ENCODE measurements at places on chromosomes 6 and 20. TPM values are rescaled to one million over a fixed set of nuclear protein-coding genes. Genes with fewer than 3 reads are reported as not detected.

PREP gene
- 25.7 TPM for polyA plus RNA-seq

C6orf15 gene
- not detected for polyA plus RNA-seq

CRISP3 gene
- not detected for polyA plus RNA-seq

UNC5CL gene
- polyA plus RNA-seq = not detected

LRRC73 gene
- polyA plus RNA-seq = 0.31 TPM

RBBP8NL gene
- not detected for polyA plus RNA-seq

POLR1C gene
- 46.1 TPM for polyA plus RNA-seq

RHAG gene
- not detected for polyA plus RNA-seq

EIF6 gene
- polyA plus RNA-seq = 215 TPM

MUC21 gene
- polyA plus RNA-seq = not detected

DNA sequence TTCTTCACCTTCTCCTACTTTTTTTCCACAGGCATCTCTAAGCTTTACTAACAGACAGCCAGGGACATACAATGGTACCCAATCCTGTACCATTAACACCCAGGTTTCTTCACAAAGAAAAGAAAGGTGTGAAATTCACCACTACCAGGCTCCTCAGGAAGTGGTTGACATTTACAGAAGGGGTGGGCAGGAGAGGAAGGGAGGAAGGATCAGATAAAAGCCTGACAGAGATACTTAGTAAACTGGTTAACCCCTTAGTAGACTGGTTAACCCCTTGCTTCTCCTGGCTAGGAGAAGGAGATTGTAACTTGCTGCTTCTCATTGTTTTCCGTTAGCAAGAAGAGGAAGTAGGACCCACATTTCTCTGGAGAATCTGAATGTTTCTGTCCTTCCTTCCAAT is 7.2 kb downstream of the SAMD3 start:
- no peak overlapping the region for H3K4me3 ChIP-seq
- no peaks in the 10 kb centered on the region for H3K27me3 ChIP-seq
- H3K4me1 ChIP-seq = no peaks in the 10 kb centered on the region
- H3K27ac ChIP-seq = no peak overlapping the region
- H3K36me3 ChIP-seq = no peaks in the 10 kb centered on the region
- DNase-seq = no peak

DNA sequence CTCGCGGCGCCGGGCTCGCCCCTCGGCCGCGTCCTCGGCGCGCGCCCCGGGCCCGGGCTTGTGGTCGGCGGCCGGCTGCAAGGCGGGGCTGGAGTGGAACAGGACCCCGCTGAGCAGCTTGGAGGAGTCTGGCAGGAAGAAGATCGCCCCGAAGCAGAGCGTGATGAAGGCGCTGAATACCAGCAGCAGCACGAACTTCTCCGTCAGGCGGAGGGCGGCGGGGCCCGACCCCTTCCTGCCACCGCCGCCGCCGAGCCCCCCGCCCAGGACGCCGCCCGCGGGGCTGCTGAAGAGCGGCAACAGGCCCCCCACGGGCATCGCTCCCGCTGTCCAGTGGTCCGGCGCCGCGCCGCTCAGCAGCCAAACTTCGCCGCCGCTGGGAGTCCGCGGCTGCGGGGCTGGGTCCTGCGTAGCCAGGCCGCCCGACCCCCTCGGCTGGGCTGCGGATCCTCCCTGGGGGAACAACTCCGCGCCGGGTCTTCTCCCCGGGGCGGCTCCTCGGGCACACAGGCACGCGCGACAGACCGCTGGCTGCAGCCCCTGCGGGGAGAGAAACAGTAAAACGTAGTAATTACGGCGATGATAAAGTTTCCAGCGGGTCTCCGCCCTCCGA is 707 bp downstream of the MAN1A1 start:
- peak; percentile 29 for DNase-seq
- H3K36me3 ChIP-seq = no peaks in the 10 kb centered on the region
- H3K27me3 ChIP-seq = no peaks in the 10 kb centered on the region
- H3K27ac ChIP-seq = peak overlapping the region; percentile 49

GRCh38 chr6:89385156-89385667 is 26.9 kb downstream of the RRAGD start:
- H3K4me1 ChIP-seq = no peaks in the 10 kb centered on the region
- no peak for DNase-seq
- no peaks in the 10 kb centered on the region for H3K36me3 ChIP-seq
- no peak overlapping the region for H3K4me3 ChIP-seq
- peaks cover 2% of the 10 kb centered on the region for H3K27me3 ChIP-seq

- peaks cover 11% of the 10 kb centered on the region for H3K4me1 ChIP-seq
- H3K4me3 ChIP-seq = no peak overlapping the region
- no peak overlapping the region for H3K27ac ChIP-seq
- DNase-seq = no peak
- peaks cover 49% of the 10 kb centered on the region for H3K36me3 ChIP-seq
Observed at GRCh38 chr20:62896526-62896925, 29.8 kb downstream of the DIDO1 start.

GRCh38 chr6:83193747-83194566 is 800 bp downstream of the RWDD2A start:
- H3K4me1 ChIP-seq = peaks cover 17% of the 10 kb centered on the region
- peaks cover 16% of the 10 kb centered on the region for H3K36me3 ChIP-seq
- H3K27ac ChIP-seq = peak overlapping the region; percentile 57
- no peaks in the 10 kb centered on the region for H3K27me3 ChIP-seq
- peak overlapping the region; percentile 91 for H3K4me3 ChIP-seq

- H3K27ac ChIP-seq = no peak overlapping the region
- no peaks in the 10 kb centered on the region for H3K36me3 ChIP-seq
- no peaks in the 10 kb centered on the region for H3K27me3 ChIP-seq
- DNase-seq = no peak
Observed at GRCh38 chr20:53212018-53212417, 239.9 kb downstream of the TSHZ2 start.

- H3K36me3 ChIP-seq = no peaks in the 10 kb centered on the region
- no peaks in the 10 kb centered on the region for H3K27me3 ChIP-seq
- DNase-seq = no peak
Observed at GRCh38 chr6:156948277-156948676, 171.1 kb downstream of the ARID1B start.

DNA sequence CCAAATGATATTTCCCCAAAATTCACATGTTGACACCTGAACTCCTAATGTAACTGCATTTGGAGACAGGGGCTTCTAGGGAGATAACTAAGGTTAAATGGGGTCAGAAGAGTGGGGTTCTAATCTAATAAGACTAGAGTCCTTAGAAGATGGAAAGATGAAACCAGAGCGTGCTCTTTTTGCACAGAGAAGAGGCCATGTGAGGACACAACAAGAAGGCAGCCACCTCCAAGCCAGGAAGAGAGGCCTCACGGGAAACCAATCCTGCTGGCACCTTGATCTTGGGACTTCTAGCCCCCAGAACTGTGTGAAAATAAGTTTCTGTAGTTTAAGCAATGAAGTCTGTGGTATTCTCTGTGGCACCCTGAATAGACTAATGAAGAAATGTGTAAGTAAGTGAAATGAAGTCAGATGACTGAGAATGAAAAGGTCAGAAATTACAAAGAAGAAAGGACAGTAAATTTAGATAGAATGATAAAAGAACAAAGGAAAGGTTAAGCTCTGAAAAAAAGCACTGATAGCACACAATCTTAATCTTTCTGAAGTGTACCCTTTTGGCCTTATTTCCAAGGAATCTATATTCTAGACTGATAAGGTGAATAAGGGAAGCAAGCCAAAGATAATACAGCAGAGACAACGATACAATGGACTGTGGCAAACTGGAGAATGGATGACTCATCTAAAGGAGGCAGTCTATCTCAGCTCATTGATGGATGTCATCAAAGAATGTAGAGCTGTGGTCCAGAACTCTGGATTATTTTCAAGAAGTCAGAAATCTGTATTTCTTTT is 110.4 kb downstream of the MYB start:
- H3K27ac ChIP-seq = no peak overlapping the region
- H3K4me1 ChIP-seq = peaks cover 2% of the 10 kb centered on the region
- no peaks in the 10 kb centered on the region for H3K27me3 ChIP-seq
- H3K4me3 ChIP-seq = no peak overlapping the region

- no peak overlapping the region for H3K4me3 ChIP-seq
- H3K4me1 ChIP-seq = peaks cover 2% of the 10 kb centered on the region
- DNase-seq = no peak
- H3K36me3 ChIP-seq = no peaks in the 10 kb centered on the region
Observed at GRCh38 chr20:17856837-17857605, 111.6 kb downstream of the SNX5 start.

DNA sequence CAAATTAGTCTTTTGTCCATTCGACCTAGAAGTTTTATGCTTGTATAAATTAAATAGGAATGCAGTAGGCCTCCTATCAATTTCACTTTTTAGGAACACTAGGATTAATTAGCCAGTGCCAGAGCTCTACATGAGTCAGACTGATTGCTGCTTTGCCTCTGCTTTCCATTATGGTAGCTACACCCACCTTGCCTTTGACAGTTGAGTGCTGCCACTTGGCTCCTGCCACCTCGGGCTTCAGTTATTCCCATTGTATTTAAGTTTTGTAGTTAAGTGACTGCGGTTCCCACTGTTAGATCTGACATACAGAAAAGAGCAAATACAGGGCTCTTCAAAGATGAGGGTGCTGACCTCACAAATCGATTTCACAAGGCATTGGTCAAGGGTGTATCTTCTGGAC is 16.6 kb upstream of the WFDC12 start:
- peaks cover 5% of the 10 kb centered on the region for H3K27me3 ChIP-seq
- H3K4me3 ChIP-seq = no peak overlapping the region
- H3K27ac ChIP-seq = no peak overlapping the region
- H3K36me3 ChIP-seq = no peaks in the 10 kb centered on the region

DNA sequence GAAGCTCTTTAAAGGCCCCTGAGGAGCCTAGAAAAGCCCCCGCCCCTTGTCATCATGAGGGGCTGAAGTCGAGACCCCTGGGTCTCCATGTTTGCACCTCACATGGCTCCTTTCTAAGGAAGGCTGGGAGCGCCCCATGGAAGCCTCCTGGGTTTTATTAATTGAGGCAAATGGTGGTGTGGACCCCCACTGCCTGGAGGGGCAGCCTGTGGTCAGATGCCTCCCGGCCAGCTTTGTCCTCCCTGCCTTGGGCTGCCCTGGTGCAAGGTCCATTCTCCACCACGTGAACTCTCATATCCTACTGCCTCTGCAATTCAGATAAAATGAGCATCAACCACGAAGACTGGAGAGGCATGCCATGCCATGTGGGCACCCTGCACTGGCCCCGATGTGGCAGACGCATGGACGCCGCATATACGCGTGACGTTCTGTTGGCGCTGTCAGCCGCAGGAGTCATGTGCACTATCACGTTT is 295.5 kb downstream of the TAF4 start:
- H3K27me3 ChIP-seq = no peaks in the 10 kb centered on the region
- H3K36me3 ChIP-seq = no peaks in the 10 kb centered on the region
- H3K27ac ChIP-seq = no peak overlapping the region
- no peaks in the 10 kb centered on the region for H3K4me1 ChIP-seq
- H3K4me3 ChIP-seq = no peak overlapping the region
- DNase-seq = no peak

DNA sequence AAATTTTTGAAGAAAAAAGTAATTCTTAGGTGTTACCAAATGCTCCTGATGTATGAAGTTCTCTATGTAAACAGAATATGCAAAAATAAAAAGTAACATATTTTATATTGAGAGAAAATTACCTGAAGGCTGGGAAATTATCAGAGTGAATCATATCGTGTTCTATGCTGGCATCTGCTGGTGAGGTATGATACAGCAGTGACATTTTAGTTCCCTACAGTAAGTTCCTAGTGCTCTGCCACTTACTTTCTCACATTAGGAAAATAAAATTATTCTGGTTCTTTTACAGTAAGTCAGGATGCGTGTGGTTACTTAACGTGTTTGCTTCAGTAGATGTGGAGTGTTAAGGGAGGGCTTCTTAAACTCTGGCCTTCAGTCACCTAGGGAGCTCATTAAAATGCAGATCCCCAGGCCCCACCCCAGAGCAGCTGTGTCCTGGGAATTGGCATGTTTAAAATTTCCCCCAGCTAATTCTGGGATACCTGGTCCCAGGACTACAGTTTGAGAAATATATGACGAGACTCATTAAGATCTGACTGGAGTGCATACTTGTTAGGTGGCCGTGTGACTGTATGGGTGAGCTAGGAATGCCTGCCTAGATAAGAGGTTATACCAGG is 3.2 kb downstream of the ACTR5 start:
- peaks cover 9% of the 10 kb centered on the region for H3K36me3 ChIP-seq
- H3K27me3 ChIP-seq = no peaks in the 10 kb centered on the region
- H3K27ac ChIP-seq = no peak overlapping the region
- peaks cover 5% of the 10 kb centered on the region for H3K4me1 ChIP-seq

DNA sequence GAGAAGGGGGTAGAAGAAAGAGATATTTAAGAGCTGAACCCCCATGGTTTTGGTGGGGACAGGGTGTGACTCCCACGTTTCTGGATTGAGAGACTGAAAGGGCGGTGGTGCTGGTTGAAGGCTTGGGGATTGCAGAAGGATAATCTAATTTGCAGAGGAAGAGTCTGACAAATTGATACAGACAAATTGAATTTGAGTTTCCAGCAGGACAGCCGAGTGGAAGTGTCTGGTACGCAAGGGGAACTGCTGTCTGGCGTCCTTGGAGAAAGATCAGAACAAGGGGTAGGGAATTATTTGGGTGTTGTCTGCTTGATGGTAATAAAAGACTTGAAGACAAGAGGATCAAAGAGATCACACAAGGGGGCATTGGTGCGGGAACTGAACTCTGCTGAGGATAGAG is 40.5 kb upstream of the MDGA1 start:
- DNase-seq = no peak
- peaks cover 44% of the 10 kb centered on the region for H3K27me3 ChIP-seq
- H3K4me1 ChIP-seq = no peaks in the 10 kb centered on the region
- H3K36me3 ChIP-seq = no peaks in the 10 kb centered on the region
- H3K27ac ChIP-seq = no peak overlapping the region

DNA sequence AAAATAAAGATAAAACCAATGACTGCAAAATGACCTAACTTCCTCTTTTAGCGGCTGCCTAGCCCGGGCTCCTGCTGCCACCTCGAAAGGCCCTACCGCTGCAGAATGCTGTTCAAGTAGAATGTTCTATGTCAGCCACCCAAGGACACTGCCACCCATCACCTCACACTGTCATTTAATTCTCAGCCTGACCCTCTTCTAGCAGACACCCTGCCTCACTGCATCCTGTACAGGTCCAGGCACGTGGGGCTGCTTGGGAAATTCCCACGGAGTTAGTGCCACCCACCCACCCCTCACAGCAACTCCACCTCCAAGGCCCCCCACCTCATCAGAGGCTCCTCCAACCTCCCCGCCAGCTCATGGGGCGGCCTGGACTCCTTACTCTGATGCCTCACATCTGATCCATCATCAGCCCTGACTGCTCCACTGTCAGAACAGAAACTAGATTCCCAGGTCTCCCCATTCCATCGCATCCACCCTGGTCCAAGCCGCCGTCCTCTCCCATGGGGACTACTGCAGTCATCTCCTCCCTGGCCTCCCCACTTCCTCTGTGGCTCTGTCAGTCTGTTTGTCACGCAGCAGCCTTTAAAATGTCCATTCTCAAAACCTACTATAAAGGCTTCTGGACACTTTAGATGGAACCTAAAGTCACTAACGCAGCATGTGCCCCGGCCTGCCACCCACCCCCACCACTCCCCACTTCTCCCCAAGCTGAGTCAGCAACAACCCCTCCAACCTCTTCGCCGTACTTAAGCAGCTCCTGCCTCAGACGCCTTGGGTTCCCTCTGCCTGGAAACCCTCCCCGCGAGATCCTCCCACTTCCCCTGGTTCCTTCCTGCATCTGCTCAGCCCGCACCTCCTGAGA is 17.0 kb downstream of the NFATC2 start:
- no peak for DNase-seq
- no peak overlapping the region for H3K27ac ChIP-seq
- H3K36me3 ChIP-seq = no peaks in the 10 kb centered on the region
- H3K4me1 ChIP-seq = peaks cover 7% of the 10 kb centered on the region
- H3K4me3 ChIP-seq = no peak overlapping the region
- no peaks in the 10 kb centered on the region for H3K27me3 ChIP-seq

Data from IMR-90 (cell line).